ENCODE measurements at places on chromosomes 5 and 9. TPM values are rescaled to one million over a fixed set of nuclear protein-coding genes. Genes with fewer than 3 reads are reported as not detected.

DNA sequence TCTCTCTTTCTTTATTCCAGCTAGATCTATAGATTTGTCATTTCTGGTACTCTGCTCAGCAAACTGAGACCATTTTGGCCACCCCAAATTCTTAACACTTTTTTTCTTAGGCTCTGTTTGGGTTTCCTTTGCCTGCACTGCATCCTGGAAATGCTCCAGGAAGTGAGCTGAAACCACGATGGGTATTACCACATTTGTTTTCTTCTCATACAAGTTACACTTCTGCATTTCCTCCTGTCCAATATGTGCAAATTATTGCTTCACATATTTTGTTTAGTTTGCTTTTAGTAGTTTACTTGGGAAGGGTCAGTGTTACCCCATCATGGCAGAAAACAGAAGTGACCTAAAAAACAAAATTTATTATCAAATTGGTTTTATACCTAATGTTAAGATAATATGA is 498.6 kb upstream of the GRIN3A start:
- DNase-seq, result no peak

DNA sequence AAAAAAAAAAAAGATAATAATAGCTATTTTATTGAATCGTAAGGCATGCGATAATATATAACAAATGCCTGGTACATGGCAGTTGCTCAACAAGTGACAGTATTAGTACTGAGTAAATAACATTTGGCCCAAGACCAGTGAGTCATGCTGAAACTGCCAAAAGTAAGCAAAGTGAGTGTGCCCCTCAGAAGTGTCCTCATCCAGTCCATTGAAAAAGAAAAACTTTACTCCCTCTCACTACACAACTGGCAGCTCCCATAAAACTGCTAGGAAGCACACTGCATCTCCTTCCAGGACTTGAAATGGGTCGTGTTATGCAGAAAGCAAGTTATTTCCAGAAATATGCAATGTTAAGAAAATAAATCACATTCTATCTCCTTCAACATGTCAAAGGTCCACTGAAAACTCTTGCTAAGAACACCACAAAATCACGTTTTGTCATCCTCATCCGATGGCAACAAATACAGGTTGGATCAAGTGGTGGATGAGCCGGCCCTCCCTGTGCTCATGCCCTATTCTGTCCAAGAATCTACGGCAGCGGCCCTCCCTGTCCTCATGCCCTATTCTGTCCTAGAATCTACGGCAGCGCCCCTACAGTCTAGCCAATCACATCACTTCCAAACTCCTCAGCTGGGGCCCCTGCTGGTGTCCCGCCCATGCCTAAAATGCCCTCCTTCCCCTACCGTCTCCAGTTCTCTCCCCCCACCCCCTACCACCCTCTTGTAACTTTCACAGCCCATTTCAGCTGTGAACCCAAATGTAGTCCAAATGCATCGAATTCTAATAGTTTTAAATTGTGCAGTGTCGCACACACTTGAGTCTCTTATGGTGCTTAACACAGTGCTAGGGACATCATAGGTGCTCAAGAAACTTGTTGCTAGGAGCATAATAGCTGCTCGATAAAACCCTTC is 12.5 kb downstream of the PTCH1 start:
- DNase-seq, result no peak

Gene CATSPER3
- total RNA-seq, result not detected

DNA sequence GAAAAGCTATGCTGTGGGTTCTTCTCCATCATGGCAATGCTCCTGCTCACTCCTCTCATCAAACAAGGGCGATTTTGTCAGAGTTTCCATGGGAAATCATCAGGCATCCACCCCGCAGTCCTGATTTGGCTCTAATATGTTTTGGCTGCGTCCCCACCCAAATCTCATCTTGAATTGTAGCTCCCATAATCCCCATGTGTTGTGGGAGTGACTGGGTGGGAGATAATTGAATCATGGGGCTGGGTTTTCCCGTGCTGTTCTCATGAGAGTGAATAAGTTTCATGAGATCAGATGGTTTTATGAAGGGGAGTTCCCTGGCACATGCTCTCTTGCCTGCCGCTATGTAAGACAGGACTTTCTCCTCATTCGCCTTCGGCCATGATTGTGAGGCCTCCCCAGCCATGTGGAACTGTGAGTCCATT is 163.8 kb downstream of the GADD45G start:
- DNase-seq, result no peak

Gene PCDHB15
- total RNA-seq, result 0.65 TPM

- no peak for DNase-seq
Measured at GRCh38 chr5:97141539-97141938, 872 bp downstream of the LIX1 start.

- DNase-seq, result no peak
Measured at GRCh38 chr5:36198281-36198680, 43.4 kb downstream of the NADK2 start.

DNA sequence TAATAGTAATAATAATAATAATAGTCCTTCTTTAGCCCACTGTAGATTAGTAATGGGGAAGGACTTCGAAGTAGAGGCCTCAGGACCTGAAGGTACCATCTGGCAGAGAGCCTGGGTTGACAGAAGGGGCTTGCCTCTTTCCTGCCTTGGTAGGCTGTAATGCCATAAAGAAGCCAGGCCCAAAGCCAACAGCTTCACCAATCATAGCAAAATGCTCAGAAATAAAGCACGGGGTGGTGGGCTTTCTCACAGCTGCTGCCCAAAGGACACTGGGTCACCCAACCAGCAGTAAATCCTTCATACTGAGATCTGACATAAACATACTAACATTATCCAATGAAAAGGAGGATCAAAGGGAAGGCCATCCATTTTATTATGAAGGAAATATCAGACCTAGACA is 70.7 kb downstream of the SUSD1 start:
- no peak for DNase-seq

DNA sequence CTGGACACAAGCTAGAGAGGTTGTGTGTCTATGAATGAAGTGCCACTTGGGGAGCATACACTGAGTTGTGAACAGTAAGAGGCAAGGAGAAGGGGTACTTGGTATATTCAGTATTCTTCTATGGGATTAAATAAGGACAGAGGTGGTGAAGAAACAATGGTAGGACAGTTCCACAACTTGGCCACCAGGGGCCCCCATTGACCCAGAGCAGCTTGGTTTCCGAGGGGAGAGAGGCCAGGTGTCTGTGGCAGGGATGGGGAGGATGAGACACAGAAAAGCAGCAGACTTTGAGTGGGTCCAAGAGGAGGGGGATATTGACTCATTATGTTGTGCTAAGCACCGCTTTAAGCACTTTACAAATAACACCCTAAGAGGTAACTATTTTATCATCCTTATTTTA is 220.6 kb downstream of the MELK start:
- no peak for DNase-seq

Gene SEMA5A
- 7.4 TPM for total RNA-seq

DNA sequence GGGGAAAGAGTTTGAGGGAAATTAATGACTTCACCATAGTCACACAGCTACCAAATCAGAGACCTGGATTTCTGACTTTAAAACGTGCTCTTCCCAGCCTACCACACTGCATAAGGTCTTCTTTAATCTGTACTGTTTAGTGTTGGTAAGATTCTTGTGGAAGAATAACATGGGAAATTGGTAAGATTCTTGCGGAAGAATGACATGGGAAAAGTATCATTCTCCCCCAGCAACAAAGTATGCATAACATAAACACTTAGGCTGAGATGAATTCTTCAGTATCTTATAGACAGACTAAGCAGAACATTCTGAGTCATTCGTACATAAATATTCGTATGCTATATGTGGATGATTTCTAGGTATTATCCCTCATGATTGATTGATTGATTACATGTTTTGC is 170.4 kb downstream of the FOCAD start:
- no peak for DNase-seq

- no peak for DNase-seq
Measured at GRCh38 chr9:77435277-77435676, 212.8 kb downstream of the GNA14 start.

Gene PCDHGA3
- 0.62 TPM for total RNA-seq

Measured in right lobe of liver (tissue), 6 donors.